ENCODE measurements at places on chromosomes 16 and 17.
A peak's percentile ranks its signal among the peaks of the same experiment; 100 is the strongest.

- no peak for DNase-seq
Observed at GRCh38 chr16:87241137-87241771, 75.9 kb downstream of the C16orf95 start.

GRCh38 chr17:7290685-7291084 is 3.8 kb downstream of the YBX2 start:
- DNase-seq, result no peak

DNA sequence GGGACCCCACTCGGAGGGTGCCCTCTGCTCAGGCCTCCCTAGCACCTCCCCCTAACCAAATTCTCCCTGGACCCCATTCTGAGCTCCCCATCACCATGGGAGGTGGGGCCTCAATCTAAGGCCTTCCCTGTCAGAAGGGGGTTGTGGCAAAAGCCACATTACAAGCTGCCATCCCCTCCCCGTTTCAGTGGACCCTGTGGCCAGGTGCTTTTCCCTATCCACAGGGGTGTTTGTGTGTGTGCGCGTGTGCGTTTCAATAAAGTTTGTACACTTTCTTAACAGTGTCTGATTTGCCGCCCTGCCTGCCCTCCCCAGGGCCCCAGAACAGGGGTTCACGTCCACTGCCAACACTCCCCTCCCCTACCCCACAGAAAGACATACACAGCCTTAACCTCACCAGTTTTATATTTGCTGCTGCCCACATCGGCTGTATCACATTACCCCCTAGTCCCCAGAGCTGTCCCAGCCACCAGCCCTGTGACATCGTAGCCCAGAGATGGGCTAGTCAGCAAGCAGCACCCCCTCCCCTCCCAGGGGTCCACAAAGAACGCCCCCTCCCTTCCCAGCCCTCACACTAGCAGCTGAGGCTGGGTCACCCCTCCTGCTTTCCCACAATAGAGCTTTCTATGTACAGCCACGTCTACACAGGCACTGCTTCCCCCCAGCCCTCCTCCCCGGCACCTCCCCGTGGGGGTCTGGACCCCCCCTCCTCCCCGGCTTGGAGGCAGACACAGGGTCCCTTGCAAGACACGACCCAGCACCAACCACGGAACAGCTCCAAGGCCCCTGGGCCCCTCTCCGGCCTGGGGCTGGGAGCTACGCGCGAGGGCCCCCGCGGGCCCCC is 7.9 kb downstream of the GRN start:
- peak; percentile 54 for DNase-seq

- no peak for DNase-seq
Observed at GRCh38 chr16:86064431-86065250, 165.7 kb downstream of the IRF8 start.

DNA sequence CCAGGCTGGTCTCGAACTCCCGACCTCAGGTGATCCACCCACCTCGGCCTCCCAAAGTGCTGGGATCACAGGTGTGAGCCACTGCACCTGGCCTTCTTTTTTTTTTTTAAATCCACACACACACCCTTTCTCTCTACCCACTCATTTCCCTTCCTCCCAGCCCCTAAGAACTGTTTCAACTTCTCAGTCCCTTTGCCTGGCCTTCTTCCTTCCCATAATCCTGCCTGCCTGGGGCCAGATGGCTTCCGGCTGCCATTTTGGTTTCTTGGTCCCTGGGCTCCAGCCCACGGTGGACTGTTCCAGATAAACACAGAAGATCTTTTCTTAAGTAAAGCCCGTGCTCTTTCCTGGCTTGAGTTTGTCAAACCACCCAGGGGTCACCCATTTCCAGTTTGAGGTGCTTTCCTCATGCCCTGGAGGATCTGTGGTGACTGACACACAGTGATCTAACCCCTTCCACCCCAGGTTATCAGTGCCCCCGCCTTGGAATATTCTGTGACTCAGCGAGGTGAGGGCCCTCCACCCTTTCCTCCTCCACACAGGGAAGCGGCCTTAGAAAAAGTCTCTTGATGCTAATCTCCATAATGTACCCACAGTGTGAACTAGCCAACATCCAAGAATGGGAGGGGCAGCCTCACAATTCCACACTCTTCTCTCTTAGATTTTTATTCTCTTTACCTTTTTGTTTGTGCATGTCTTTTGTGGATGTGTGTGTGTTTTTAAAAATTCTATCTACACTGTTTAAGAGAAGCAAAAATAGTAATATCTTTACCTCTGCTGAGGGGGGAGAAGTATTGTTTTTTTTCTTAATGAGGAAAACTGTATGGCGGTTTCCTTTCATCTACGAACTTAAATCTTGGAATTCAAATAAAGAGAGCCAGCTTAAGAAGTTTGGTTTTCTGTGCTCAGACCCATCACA is 60.0 kb downstream of the CRISPLD2 start:
- no peak for DNase-seq

DNA sequence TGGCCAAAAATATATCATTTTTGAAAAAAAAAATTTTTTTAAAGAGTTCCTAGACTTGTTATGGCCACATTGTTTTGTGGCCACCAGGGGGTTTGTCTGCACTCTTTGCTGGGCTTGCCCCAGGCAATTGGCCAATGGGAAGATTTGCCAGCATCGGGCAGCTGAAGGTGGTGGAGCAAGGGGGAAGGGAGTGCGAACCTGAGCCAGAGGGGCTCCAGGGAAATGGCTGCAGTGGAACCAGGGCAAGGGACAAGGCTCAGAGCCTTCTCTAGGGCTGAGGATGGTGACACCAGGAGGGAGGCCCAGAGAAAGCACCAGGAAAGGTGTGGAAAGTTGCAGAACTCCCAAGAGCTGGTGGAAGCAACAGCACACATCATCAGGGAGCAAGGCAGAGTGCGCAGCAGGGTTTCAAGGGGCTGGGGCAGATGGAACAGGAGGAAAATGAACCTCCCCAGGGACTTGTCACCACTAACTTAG is 15.5 kb upstream of the CMIP start:
- no peak for DNase-seq

GRCh38 chr17:83145358-83145738 is 65.9 kb downstream of the METRNL start:
- DNase-seq, result no peak

GRCh38 chr17:5788266-5788900 is 204.1 kb upstream of the NLRP1 start:
- DNase-seq, result no peak

DNA sequence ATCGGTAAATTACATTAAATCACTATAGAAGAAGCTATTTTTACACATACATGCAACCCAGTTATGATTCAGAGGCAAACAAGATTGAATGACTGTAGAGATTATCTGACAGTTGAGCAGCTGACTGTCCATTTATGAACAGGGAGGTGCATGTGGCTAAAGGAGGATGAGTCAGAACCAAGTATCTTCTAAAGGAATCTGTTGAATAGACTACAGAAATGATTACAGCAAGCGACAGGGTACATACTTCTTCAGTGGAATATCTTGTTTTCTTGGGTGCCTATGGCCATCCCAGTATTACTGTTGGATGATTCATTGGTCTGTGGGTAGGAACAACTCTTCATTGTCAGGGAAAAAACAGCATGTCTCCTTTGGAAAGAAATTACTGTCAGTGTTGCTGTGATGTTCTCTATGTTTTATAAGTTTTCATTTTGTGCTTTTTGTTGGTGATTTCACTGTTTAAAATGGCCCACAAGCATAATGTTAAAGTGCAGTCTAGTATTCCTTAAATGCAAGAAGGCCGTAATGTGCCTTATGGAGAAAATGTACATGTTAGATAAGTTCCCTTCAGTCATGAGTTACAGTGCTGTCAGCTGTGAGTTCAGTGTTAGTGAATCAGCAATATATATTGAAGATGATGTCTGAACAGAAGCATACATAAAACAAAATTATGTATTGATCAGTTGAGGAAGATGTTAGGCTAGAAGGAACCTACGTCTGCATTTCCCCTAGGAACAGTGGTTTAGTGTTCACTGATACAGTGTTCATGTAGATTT is 27.0 kb downstream of the CBFB start:
- no peak for DNase-seq

- DNase-seq, result peak; percentile 71
Observed at GRCh38 chr17:77610972-77611521, 347.5 kb upstream of the TNRC6C start.

DNA sequence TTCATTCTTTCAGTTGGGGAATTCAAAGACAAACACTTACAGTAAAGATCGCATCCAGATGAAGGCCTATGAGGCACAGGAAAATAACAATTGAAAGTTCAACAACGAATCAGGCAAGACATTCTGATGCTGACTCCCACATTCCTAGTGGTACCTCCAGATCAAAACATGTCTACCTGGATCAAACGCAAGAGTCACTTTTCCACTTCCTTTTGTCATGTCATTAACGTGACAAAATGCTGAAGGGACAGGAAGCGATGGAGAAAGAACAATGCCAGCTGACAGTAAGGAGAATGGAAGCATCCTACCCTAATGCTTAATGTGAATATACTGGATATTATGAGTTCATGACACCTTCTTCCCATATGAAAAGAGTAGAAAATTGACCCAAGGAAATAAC is 365.4 kb upstream of the CDH11 start:
- no peak for DNase-seq

- DNase-seq, result no peak
Observed at GRCh38 chr17:750431-751037, 1.5 kb downstream of the GEMIN4 start.

DNA sequence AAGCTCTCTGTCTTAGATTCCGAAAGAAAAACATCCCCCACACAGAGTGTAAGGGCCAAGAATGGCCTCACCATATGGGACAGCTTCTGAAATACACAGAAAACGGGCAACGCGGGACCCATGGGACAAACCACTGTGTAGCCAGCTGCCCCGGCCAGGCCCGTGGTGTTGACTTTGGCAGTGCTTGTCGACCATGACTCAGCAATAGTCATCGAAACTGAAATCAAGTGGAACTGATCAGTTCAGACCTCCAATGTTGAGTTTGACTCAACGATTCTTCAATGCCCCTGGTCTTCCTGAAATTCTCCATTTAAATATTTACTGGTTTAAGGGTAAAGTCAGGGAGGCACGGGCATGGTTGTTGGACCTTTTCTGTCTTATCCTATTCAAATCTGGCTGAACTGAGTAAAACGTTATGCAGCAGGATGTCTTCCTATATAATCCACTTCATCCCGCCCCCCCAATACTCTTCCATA is 27.5 kb downstream of the ZFHX3 start:
- peak; percentile 68 for DNase-seq

DNA sequence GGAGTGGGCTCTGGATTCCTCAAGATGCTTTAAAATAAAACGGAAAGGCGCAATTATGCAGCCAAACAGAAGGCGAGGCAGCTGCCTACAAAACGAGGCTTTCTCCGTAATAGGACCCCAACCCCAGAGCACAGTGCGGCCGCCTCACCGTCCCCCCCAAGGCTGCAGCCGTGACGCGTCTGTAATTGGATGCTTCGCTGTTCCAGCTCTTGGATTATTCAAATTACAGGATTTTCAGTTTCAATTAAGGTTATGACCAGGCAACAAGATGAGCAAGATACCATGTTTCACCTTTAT is 37.3 kb upstream of the ABR start:
- no peak for DNase-seq

- peak; percentile 3 for DNase-seq
Observed at GRCh38 chr17:45355087-45355486, 38.3 kb upstream of the MAP3K14 start.

- no peak for DNase-seq
Observed at GRCh38 chr16:86693033-86693432, 114.7 kb downstream of the FOXL1 start.

DNA sequence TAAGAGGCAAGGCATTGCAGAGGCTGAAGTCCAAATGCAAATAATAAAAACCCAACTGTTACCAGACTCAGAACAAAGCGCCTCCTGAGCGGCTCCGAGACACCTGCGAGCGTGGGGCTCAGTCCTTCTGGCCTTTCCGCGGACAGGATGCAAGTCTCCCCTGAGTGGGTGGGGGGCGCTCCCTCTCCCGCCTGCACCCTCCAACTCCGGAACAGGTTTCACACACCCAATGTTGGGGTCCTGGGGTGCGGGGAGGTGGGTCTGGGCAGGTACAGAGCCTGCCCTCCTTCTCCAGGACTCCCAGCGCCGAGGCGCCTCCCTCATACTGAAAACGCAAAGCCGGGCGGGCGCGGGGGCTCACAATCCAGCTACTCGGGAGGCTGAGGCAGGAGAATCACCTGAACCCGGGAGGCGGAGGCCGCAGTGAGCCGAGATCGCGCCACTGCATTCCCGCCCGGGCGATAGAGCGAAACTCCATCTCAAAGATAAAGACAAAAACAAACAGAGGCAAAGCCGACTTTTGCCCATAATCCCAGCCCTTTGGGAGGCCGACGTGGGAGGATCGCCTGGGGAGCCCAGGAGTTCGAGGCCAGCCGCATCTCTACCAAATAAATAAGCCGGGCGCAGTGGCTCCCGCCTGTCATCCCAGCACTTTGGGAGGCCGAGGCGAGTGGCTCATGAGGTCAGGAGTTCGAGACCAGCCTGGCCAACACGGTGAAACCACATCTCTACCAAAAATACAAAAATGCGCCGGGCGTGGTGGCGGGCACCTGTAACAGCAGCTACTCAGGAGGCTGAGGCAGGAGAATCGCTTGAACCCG is 893 bp downstream of the GINS2 start:
- no peak for DNase-seq

GRCh38 chr16:52456368-52456767 is 90.6 kb downstream of the TOX3 start:
- no peak for DNase-seq

DNA sequence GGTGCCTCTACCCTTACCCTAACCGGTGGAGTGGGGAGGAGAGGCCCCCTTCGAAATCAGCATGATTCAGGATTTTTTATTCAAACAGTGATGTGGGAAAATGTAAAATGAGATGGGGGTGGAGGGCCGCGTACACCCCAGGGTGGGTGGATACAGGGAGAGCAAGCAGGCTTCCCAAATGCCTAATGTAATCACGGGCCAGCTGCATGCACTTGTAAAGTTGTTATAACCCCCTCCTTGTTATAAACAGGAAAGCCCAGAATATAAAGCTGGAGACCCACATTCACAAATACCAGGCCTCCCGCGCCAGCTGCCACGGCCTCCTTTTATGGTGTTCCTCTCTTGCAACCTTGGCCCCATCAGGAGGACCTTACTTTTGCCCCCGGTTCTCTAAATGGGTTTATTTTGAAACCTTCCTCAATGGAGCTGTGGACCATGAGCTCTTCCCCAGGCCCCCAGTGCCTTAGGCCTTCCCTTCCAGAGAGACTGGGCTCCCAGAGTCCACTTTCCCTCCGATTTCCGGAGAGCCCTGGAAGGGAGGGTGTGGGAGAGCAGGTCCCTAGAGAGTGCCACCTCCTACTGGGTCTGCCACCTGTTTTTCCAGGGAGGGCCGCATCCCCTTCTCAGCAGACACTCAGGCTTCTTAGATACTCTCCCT is 906 bp upstream of the FOXL1 start:
- DNase-seq, result no peak

DNA sequence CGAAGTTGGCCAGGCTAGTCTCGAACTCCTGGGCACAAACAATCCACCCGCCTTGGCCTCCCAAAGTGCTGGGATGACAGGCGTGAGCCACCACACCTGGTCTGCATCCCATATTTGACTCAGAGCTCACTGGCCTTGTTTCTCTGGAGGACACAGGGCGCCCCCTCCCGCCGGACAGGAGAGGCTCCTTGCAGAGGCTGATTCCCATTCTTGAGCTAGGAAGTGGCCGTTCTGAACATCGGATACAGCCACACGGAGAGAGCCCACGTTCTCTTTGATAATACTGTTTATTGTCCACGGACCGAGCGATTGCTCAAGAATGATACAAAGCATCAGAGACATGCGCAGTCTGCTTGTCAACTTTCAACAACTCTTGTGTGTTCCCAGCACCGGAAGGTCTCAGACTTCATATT is 12.1 kb upstream of the USP36 start:
- DNase-seq, result no peak

Measured in femur (tissue), 1 donor.